Activated CD4-positive, alpha-beta memory T cell treated with anti-CD3 and anti-CD28 coated beads, Interleukin-2, amount 10 ng/mL, durations not matched to agents 7 days and 5 days (primary cell): ENCODE measurements at places on chromosomes 3 and 15.

DNA sequence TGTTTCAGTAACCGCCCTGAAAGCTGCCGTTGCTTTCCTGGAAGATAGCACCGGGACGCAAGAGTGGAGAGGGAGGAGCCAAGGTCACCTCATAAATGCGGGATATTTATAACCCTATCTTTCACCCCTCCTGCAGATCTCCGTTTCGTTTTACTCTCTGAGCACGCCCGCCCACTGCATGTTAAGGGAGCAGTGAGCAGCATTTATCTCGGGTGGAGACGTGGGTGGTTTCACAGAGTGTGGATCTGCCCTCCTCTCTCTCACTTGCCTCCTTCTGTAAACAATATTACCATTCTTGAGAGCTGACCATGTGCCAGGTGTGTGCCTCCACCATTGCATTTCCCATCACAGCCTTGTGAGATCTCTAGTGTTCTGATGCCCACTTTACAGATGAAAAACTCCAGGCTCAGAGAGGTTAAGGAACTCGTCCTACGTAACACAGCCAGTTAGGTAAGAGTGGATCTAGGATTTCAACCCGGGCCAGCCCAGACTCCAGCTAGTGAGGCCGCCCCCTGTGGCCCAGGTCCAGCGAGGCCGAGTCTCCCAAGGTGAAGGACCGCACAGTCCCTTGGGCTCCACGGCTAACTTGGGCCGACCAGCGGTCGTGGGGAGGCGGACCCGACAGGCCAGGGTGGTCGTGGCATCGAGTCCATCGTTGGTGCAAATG lies 16.9 kb upstream of the SEMA4B start:
- H3K36me3 ChIP-seq, result peaks cover 4% of the 10 kb centered on the region
- peak overlapping the region; percentile 72 for H3K27ac ChIP-seq
- peak overlapping the region; percentile 88 for H3K4me3 ChIP-seq
- DNase-seq, result peak; percentile 44

DNA sequence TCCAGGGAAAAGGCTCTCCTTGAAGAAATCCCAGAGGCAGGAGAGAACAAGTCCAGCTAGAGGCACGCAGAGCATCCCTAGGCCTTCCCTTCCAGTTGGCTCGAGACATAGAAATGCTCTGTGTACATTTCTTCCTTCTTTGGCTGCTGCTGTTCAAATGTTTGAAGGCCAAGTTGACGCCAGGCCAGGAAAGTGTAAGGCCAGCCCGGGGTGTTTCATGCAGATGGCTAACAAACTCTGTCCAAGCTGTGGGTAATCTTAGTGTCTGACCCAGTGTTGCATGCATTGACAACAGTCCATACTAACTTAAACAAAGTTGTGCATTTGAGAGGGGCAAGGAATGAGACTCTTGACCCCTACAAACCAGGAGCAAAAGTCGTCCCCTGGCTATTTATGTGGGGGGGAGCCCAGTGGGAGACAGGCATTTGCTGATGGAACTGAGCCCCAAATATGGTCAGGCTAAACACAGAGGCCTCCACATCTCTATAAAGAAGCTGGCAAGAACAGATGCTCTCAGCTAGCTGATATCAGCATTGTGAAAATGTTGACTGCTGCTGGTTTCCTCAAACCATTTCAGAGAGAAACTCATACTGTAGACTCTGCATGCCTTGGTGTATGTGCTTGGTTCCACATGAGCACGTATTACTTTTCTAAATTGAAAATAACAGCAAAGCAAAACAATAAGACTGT lies 139.5 kb downstream of the ADAMTS9 start:
- no peak overlapping the region for H3K4me3 ChIP-seq
- no peaks in the 10 kb centered on the region for H3K4me1 ChIP-seq
- no peak for DNase-seq
- H3K27me3 ChIP-seq, result no peaks in the 10 kb centered on the region

GRCh38 chr3:21668012-21668411 lies 83.0 kb downstream of the ZNF385D start:
- no peak for DNase-seq
- no peaks in the 10 kb centered on the region for H3K36me3 ChIP-seq

- no peak overlapping the region for H3K4me3 ChIP-seq
- H3K27ac ChIP-seq, result no peak overlapping the region
- H3K27me3 ChIP-seq, result peaks cover 38% of the 10 kb centered on the region
- no peaks in the 10 kb centered on the region for H3K4me1 ChIP-seq
Observed at GRCh38 chr15:52749258-52749657, 40.9 kb downstream of the ONECUT1 start.

DNA sequence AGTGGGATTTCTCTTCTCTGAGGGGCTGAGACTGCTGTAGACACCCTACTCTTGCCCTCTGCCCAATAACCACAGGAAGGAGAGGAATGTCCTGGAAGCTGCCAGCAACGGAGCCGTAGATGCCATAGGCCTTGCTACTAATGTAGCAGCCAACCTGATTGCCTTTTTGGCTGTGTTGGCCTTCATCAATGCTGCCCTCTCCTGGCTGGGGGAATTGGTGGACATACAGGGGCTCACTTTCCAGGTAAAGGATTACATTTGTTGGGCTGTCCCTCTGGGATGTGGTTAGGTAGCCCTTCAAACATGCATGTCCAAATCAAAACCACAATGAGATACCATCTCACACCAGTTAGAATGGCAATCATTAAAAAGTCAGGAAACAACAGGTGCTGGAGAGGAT lies 16.1 kb downstream of the SLC28A2 start:
- no peak overlapping the region for H3K4me3 ChIP-seq
- no peak overlapping the region for H3K27ac ChIP-seq
- H3K4me1 ChIP-seq, result no peaks in the 10 kb centered on the region
- no peaks in the 10 kb centered on the region for H3K27me3 ChIP-seq

GRCh38 chr15:94785091-94785490 lies 553.7 kb downstream of the MCTP2 start:
- DNase-seq, result no peak
- no peak overlapping the region for H3K27ac ChIP-seq
- no peak overlapping the region for H3K4me3 ChIP-seq
- no peaks in the 10 kb centered on the region for H3K4me1 ChIP-seq

- H3K36me3 ChIP-seq, result peaks cover 40% of the 10 kb centered on the region
- H3K27ac ChIP-seq, result peak overlapping the region; percentile 73
- peak; percentile 30 for DNase-seq
- peak overlapping the region; percentile 87 for H3K4me3 ChIP-seq
- H3K4me1 ChIP-seq, result peaks cover 38% of the 10 kb centered on the region
Observed at GRCh38 chr15:43134157-43134635, 810 bp downstream of the TMEM62 start.

DNA sequence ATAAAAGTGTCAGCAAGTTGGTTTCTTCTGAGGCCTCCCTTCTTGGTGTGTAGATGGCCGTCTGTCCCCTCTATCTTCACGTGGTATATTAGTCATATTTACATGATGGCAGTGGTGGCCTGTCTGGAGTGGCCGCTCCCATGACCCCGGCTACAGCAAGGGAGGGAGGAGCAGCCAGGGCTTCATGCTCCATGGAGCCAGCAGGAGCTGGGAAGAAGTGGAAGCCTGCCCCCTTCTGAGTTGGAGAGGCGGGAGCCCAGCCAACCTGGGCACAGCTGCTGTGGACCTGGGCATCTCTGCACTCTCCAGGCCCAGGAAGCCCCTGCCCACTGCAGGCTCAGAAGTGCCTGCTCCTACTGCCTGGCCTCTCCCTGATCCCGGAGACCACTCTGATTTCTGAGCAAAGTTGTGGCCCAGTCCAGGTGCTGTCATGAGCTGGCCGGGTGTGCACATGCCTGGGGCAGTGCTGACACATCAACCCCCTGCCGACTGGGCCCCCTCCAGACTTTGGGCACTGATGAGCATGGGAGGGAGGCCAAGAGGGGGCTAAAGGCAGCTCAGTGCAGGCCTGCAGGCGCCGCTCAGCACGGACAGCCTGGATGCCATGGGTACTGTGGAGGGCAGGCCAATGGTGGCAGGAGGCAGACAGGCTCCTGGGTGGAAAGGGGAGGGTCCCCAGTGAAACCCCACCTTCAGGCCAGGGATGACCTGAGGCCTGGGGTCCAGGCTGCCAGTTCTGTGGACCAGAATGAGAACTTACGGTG lies 84.8 kb downstream of the SERPINI1 start:
- no peak for DNase-seq
- H3K27me3 ChIP-seq, result no peaks in the 10 kb centered on the region
- no peaks in the 10 kb centered on the region for H3K4me1 ChIP-seq
- no peaks in the 10 kb centered on the region for H3K36me3 ChIP-seq

DNA sequence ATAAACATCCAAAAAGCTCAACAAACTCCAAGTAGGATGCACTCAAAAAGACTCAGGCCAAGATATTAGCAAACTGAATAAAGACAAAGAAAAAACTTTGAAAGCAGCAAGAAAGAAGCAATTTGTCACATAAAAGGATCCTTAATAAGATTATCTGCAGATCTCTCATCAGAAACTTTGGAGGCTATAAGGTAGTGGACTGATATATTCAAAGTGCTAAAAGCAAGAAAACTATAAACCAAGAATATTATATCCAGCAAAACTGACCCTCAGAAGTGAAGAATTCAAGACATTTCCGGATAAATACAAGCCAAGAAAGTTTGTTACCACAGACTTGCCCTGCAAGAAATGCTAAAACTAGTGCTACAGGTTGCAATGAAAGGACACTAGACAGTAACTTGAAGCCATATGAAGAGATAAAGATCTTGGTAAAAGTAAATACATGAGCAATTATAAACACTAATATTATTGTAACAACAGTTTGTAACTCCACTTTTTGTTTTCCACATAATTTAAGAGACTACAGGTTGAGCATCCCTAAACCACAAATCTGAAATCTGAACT lies 23.6 kb downstream of the C3orf33 start:
- H3K36me3 ChIP-seq, result peaks cover 7% of the 10 kb centered on the region
- no peak overlapping the region for H3K27ac ChIP-seq
- DNase-seq, result no peak
- no peak overlapping the region for H3K4me3 ChIP-seq
- peaks cover 5% of the 10 kb centered on the region for H3K4me1 ChIP-seq
- no peaks in the 10 kb centered on the region for H3K27me3 ChIP-seq

- H3K4me3 ChIP-seq, result no peak overlapping the region
- peaks cover 4% of the 10 kb centered on the region for H3K36me3 ChIP-seq
- no peak for DNase-seq
- H3K27ac ChIP-seq, result no peak overlapping the region
- peaks cover 70% of the 10 kb centered on the region for H3K4me1 ChIP-seq
- no peaks in the 10 kb centered on the region for H3K27me3 ChIP-seq
Observed at GRCh38 chr3:171262431-171262830, 197.8 kb downstream of the TNIK start.

DNA sequence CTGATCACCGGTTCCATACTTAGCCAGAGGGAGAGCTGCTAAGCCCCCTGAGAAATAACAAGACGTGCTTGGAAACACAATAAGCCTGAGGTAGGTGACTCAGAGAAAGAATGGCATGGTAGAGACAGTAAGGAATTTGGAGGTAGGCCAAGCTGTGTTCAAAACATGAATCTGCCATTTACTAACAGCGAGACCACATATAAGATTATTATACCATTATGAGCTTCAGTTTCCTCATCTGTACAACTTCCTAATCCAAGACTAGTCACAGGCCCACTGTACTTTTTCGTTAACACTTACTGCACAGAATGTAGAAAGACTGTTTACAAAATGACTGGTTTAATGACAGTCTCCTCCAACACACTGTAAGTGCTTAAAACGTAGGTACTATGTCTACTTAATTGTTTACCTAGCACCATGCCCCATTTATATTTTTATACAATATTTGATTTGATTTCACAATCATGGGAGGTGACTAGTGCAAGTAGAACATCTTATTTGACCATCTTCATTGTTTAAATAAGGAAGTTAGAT lies 25.7 kb downstream of the ATOSA start:
- H3K27me3 ChIP-seq, result no peaks in the 10 kb centered on the region
- DNase-seq, result no peak
- H3K4me3 ChIP-seq, result no peak overlapping the region
- H3K27ac ChIP-seq, result no peak overlapping the region
- peaks cover 13% of the 10 kb centered on the region for H3K4me1 ChIP-seq
- peaks cover 36% of the 10 kb centered on the region for H3K36me3 ChIP-seq

- peaks cover 19% of the 10 kb centered on the region for H3K27me3 ChIP-seq
- no peak for DNase-seq
- H3K4me3 ChIP-seq, result no peak overlapping the region
- no peaks in the 10 kb centered on the region for H3K36me3 ChIP-seq
- H3K4me1 ChIP-seq, result no peaks in the 10 kb centered on the region
- H3K27ac ChIP-seq, result no peak overlapping the region
Observed at GRCh38 chr15:39344662-39345141, 236.2 kb upstream of the THBS1 start.

GRCh38 chr15:74725845-74726773 lies 781 bp upstream of the CYP1A1 start:
- peak; percentile 71 for DNase-seq
- H3K4me3 ChIP-seq, result peak overlapping the region; percentile 69
- H3K36me3 ChIP-seq, result no peaks in the 10 kb centered on the region
- peaks cover 16% of the 10 kb centered on the region for H3K27me3 ChIP-seq
- H3K27ac ChIP-seq, result peak overlapping the region; percentile 82

GRCh38 chr3:37505415-37505814 lies 331.0 kb upstream of the LRRFIP2 start:
- H3K27me3 ChIP-seq, result peaks cover 34% of the 10 kb centered on the region
- DNase-seq, result no peak
- H3K4me1 ChIP-seq, result peaks cover 23% of the 10 kb centered on the region
- no peaks in the 10 kb centered on the region for H3K36me3 ChIP-seq

GRCh38 chr15:68593341-68593740 lies 14.5 kb downstream of the CORO2B start:
- H3K4me3 ChIP-seq, result no peak overlapping the region
- H3K36me3 ChIP-seq, result no peaks in the 10 kb centered on the region
- no peaks in the 10 kb centered on the region for H3K4me1 ChIP-seq
- peaks cover 6% of the 10 kb centered on the region for H3K27me3 ChIP-seq
